ENCODE measurements at places on chromosomes 3 and 15.

DNA sequence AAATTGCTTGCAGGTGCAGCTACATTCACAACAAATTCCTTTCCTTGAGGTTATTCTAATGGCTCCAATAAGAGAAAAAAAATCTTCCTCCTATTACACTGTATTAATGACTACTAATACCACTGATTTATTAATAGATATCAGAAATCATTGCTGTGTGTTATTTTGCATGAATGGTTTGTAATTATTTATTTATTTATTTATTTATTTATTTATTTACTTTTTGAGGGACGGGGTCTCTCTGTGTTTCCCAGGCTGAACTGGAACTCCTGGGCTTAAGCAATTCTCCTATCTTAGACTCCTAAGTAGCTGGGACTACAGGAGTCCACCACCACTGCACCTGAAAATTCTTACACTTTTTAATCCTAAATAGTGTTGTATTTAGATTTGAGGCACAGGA is 390.4 kb downstream of the SI start:
- no peak for DNase-seq

GRCh38 chr3:138125548-138126221 is 6.5 kb downstream of the A4GNT start:
- DNase-seq = no peak

DNA sequence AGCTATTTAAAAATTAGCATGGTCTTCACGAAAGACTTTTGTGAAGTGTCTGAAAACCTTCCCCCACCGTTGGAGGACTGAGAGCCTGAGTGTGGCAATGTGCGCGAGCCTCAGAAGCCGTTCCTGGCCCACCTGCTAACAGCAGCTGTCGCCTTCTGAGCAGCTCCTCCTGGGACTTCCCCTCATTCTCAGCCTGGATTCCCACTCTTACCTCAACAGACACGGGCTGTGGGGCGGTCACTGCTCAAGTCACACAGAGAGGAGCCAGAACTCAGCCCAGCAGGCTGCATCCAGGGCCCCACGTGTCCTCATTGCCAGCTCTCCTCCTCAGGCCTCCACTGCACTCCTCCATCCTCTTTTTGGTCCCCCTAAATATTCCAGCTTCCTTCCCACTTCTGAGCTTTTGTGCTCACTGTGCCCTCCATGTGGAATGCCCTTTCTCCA is 7.8 kb downstream of the DNASE1L3 start:
- no peak for DNase-seq

GRCh38 chr3:25582242-25582641 is 82.5 kb downstream of the TOP2B start:
- DNase-seq = no peak

- no peak for DNase-seq
These were observed 289.5 kb upstream of the GRM7 start for GRCh38 chr3:6571448-6571847.

GRCh38 chr3:109927161-109927560 is 589.8 kb upstream of the DPPA4 start:
- DNase-seq = no peak

DNA sequence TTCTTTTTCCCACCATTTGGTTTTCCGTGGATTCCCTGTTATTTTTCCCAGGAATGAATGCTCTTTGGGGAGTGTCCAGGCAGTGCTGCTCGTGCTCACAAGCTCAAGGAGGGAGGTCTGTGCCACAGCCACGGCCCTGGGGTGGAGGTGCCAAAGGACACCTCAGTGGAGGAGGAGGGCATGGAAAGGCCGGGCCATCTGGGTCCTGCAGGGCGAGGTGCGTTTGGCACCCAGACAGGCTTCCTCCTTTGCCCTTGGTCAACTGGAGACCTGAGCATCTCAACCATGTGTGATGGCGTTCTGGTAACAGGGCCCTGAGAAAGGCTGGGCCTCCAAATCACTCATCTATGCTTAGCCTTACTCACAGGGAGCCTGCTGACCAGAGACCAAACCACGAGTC is 25.4 kb downstream of the KY start:
- no peak for DNase-seq

DNA sequence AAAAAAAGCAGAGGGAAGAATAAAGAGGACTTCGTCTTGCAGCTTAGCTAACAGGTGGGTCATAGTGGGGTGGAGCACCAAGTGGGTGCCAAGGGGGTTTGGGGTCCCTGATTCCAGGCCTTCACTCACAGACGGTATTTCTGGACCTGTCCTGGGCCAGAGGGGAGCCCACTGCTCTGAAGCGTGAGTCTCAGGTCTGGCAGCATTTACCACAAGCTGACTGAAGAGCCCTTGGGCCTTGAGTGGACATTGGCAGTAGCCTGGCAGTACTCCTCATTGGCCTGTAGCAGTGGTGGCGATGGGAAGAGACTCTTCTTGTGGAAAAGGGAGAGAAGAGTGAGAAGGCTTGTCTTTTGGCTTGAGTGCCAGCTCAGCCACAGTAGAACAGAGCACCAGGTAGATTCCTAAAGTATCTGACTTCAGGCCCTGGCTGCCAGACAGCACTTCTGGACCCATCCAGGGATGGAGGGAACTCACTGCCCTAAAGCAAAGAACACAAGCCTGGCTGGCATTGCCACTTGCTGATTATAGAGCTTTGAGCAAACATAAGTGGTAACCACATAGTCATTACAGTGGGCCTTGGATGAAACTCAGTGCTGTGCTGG is 72.9 kb downstream of the GLDN start:
- DNase-seq = no peak

- DNase-seq = no peak
These were observed 9.6 kb upstream of the TIPARP start for GRCh38 chr3:156664831-156665178.

- no peak for DNase-seq
These were observed 433.4 kb downstream of the PYDC2 start for GRCh38 chr3:191894406-191894805.

DNA sequence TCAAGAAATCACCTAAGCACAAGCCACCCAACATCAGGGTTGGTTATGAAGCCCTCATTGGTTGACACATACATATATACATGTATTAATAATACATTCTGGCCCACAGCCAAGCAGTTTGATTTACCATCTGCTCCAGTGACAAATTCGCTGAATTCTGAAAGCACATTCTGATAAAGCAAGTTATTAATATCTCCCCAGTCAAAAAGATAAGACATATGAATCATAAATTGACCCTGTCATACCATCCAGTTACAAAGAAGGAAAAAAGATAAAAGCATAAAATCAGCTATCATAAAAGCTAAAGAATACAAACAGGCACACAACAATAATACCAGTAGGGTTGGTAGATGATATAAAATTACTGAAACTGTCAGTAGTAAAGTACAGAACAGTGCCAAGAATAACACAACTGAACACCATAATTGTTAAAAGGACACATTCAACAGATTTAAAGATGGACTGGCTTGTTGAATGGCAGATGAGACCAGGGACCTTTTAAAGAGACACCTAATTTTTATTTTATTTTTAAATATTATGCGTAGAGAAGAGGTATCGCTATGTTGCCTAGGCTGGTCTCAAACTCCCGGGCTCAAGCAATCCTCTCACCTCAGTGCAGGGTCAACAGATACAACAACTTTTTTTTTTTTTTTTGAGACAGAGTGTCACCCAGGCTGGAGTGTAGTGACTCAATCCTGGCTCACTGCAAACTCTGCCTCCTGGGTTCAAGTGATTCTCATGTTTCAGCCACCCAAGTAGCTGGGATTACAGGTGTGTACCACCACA is 7.7 kb downstream of the SNX4 start:
- DNase-seq = no peak

DNA sequence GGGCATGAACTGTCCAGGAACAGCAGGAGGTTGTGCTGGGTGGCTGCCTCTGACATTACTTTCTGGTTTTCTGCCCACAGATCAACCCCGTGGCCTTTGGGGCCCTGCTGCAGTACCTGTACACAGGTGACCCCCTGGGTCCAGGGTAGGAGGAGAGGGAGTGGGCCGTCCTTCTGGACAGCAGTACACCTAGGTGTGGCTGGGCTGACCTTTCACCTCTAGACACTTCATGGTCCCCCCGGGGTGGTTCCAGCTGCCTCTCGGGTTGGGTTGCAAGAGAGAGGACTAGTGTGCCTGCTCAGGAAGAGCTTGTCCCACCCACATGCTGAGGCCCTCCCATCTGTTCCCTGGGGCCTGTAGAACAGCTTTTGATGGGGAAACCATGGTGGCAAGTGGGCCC is 3.7 kb downstream of the ABTB1 start:
- no peak for DNase-seq

DNA sequence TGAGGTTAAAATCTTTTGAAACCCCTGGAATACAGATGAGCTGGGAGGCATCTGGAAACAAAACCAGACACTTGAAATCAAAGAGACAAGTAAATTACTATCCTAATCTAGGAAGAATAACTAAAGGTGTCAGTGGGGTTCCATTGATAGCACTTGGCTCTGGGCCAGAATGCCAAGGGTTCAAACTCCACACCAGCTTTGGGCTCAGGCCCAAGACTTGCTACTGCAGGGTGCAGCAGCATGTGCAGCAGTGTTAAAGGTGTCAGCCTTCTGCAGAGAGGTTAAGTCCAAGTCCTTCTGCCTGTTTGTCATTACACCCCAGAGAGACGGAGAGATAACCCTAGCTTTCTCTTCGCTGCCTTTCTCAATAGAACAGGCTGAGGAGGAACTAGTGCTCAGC is 273.9 kb downstream of the TIGIT start:
- DNase-seq = no peak

GRCh38 chr15:68445351-68445750 is 13.4 kb upstream of the ITGA11 start:
- DNase-seq = no peak

- DNase-seq = no peak
These were observed 111.6 kb downstream of the TIGIT start for GRCh38 chr3:114405202-114405990.

GRCh38 chr3:159881828-159882309 is 106.8 kb upstream of the IL12A start:
- DNase-seq = no peak

GRCh38 chr3:127671523-127672428 is 976 bp upstream of the ABTB1 start:
- DNase-seq = no peak

- no peak for DNase-seq
These were observed 228.8 kb upstream of the ALCAM start for GRCh38 chr3:105137911-105138310.

- no peak for DNase-seq
These were observed 52.6 kb downstream of the NSUN3 start for GRCh38 chr3:94115482-94115881.

- no peak for DNase-seq
These were observed 17.7 kb upstream of the SENP7 start for GRCh38 chr3:101530686-101531047.

DNA sequence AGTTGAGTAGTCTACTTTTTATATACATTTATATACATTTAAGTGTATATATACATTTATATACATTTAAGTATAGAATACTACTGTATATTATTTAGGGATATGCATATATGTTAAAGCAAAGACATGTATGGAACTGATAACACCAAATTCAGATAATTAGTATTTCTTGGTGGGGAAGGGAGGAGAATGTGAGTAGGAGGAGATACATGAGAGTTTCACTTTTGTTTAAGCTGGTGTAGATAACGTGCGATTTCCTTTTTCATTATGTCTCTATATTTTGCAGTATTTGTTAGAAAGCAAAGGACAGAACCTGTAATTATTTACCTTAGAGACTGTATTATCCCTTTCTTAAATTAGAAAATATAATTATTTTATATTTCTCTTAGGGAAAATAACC is 16.6 kb upstream of the NIT2 start:
- no peak for DNase-seq

DNA sequence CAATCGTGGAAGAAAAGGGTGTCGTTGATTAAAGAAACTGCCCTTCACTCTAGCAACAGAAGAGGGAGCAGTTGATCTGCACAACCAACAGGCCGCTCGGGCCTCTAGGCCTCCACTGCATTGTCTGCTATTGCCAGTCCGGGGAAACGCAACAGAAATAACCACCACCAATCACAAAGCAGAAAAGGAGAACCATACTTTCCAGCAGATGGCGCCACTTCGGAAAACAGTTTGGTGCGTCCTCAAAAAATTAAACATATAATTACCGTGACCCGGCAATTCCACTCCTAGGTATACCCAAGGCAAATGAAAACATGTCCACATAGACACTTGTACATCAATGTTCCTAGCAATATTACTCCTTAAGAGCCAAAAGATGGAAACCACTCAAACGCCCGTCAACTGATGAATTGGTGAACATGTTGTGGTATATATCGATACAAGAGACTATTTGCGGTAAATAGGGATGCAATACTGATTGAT is 154.1 kb downstream of the TJP1 start:
- DNase-seq = no peak

GRCh38 chr3:172098698-172099494 is 59.5 kb downstream of the FNDC3B start:
- no peak for DNase-seq

DNA sequence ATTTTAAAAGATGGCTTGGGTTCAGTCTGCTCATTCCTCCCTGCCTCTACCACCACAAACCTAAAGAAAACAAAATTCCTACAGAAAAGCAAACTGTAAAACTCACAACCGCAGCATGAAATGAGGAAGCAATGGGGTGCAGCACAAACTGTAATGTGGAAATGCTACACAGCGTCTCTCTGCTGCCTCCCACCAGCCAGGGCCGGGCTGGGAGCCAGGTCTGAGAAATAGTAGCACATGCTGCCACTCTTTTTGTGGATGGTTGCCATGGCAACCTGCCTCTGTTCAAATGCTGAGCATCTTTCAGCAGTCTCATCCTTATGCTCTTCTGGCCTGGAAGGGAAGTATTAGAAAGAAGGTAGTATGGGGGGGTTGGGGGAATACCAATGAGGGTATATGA is 55.4 kb downstream of the EOMES start:
- no peak for DNase-seq

DNA sequence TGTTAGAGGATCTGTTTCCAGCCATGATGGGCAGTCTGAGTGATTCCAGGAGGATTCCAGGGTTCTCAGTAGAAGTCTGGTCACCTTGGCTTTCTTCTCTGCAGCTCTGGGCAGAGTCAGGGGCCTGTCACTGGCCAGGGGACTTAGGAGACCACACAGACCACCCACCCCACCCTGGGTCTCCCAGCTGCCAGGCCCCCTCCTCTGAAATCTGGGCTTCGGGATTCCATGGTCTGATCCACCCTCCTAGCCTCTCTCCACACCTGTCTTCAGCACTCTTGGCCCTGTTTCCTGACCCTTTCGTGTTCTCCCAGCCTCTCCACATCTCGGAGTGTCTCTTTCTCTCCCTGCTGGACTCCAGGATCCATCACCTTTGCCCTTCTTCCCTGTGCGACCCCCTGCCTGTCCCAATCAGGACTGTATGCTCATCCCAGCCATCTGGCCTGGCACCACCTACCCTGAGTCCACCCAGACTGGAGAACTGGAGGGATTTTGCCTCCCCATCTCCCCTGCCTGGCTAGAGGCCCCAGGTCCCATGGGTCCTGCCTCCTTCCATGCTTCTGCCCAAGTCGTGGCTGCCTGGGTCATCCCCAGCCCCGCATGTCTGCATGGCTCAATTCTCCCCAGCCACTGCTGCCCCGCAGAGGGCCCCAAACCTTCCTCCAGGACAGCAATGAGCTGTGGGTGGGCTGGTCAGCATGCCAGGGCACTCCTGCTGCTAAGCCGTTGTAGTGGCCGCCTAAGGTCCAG is 34.3 kb downstream of the GOLGA6L10 start:
- no peak for DNase-seq

- DNase-seq = no peak
These were observed 106.9 kb downstream of the LRRK1 start for GRCh38 chr15:101025896-101026631.
